ENCODE measurements at places on chromosomes 1 and 21.

DNA sequence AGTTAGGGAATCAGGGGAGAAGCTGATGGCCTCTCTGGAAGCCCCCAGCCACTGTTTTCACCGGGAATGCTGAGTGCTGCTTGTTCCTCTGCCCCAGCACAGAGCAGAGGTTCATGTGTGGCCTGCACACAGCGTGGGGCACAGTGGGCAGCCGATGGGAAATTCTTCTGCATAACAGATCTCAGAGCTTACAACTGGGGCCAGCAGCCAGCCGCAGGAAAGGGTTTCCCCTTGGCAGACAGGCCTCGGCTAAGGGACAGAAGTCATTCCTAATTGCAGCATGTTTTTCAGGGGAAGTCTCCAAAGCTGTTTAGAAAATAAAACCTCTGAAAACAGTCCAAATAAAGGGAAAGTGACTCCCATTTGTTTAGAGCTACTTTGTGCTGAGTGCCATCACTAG, 22.6 kb downstream of the HMGB4 start:
- no peak for DNase-seq

DNA sequence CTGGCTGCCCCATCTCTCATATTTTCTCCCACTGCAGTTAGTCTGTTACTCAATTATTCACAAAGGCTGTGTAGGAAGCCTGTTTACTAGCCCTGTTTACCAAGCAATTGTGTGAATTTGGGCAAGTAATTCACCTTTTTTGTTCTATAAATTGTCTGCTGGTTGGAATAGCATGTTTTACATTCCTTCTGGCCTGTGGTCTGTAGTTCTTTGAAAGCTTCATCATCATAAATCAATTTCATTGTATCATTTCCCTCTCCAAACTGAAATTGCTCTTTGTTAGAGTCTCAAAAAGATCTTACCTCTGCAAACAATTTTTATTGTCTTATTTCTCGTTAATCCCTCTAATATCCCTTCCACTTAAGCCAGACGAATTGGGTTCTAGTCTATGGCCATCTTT, 1059.5 kb upstream of the ADGRL4 start:
- DNase-seq: no peak

GRCh38 chr1:189958756-189959155, 518.9 kb downstream of the BRINP3 start:
- no peak for DNase-seq

- DNase-seq: no peak
Measured at GRCh38 chr1:54579337-54579781, 31.3 kb downstream of the ACOT11 start.

- DNase-seq: no peak
Measured at GRCh38 chr1:39272027-39272797, 67.7 kb downstream of the MACF1 start.

GRCh38 chr1:109109906-109110305, 4.0 kb upstream of the ELAPOR1 start:
- no peak for DNase-seq

GRCh38 chr1:75630004-75630594, 19.2 kb upstream of the SLC44A5 start:
- no peak for DNase-seq

DNA sequence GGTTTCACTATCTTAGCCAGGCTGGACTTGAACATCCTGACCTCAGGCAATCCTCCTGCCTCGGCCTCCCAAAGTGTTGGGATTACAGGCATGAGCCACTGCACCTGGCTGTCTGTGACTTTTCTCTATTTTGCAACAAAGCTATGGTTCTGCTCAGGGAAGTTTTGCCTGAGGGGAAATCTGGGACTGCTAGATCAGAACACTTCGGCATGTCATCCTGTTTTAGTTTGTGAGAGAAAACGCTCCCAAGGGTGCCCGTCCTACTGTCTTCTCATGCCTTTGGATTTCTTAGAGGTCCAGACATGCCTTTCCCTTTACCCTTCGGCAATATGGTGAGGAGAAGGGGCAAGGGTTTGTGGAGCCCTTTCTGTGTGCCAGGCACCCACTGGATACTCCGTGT, 5.6 kb upstream of the CORT start:
- no peak for DNase-seq

- no peak for DNase-seq
Measured at GRCh38 chr1:246482805-246483568, 24.1 kb downstream of the SMYD3 start.

DNA sequence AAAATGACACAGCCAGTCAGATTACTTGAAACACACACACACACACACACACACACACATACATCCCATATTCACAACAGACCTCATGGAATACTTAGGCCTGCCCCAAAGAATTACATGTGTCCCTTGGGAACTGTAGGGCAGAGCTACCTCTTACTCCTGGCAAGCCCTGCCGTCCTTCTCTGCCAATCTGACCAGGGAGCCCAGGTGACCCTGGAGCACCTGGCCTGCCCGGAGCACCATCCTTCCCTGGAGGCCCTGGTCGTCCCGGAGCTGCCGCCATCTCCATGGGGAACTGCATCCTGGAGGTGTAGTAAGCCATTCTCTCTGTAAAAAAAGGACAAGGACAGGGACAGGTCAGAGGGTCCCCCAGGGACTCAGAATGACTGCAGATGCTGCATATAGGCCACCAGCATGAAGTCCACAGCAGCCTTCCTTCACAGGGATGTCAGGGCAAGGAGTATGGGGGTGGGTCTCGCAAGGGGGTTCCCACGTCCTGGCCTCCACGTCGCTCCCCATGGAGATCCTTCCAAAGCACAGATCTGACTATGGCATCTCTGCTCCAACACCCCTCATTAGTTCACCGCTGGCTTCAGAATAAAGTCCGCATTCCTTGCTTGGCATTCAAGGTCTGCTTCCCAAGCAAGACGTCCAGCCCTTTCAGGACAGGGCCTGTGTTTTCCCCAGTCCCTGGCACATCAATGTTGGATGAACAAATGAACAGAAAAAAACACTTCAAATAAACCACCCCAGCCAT, 9.2 kb upstream of the PEF1 start:
- no peak for DNase-seq

DNA sequence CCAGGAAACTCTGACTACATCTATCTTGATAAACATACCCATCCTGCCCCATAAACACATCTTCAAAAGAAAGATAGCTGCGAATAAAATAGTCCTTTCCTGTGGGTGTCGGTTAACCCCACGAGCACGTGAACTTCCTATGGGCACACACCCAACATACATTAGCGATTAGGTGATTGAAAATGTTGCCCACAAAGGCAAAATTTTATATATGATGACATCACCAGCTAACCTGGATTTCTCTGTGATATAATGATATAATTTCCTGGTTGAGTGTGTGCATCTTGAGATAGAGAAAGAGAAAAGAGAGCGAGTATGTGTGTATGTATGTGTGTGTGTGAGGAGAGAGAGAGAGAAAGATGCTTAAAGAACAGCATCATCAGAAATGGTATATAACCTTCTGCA, 296.1 kb downstream of the PTPRC start:
- DNase-seq: no peak

DNA sequence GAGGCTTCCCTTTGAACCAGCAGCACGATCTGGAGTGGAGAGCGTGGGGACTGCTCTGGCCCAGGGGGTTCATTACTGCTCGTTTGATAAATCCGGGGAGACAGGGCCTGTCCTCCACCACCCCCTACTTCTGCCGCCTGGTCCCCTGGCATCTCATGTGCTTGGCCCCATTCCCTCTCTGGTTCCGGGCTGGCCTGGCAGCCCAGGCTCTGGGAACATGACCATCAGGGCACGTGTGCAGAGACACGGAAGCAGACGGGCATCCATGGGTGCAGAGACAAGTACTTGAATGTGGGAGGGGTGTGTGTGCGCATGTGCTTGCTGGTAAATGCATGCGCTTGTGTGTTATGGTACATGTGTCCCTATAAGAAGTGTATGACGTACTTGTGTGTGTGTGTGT, 75.5 kb downstream of the KIRREL1 start:
- DNase-seq: no peak

DNA sequence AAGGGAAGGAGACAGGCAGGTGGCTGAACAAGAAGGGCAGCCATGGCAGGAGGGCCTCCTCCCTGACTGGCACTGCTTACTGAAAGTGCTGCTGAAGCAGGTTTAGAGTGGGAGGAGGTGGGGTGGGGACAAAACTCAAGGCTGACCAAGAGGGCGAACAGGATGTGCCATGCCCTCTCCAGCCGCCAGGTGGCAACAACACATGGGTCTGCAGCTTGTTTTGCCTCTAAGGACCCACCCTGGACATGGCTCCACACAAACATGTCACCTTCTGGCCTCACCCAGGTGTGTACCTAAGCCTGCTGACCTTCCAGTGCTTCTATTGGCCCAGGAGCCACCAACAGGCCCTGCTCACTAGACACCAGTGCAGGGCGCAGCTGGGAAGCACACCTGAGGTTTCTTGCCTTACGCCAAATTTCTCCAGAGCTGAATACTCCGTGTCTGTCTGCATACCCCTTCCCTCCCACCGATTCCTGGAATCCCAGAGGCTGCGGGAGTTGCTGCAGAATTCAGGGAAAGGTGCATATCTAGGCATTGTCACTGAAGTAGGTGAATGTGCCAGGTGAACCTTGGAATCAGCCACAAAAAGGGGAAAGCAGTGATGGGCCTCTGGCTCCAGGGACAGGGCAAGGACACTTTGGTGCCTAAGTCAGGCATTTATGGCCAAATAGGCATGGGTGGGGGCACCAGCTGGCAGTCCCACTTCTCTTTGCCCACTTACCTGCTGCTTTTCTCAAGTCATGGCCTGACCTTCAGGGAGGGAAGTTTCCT, 5.3 kb downstream of the PSRC1 start:
- DNase-seq: peak; percentile 70

GRCh38 chr21:38205940-38206339, 50.9 kb upstream of the KCNJ15 start:
- no peak for DNase-seq

- no peak for DNase-seq
Measured at GRCh38 chr1:161718559-161719324, 2.6 kb upstream of the FCRLB start.

GRCh38 chr1:187384504-187384903, 555.8 kb downstream of the PLA2G4A start:
- no peak for DNase-seq

DNA sequence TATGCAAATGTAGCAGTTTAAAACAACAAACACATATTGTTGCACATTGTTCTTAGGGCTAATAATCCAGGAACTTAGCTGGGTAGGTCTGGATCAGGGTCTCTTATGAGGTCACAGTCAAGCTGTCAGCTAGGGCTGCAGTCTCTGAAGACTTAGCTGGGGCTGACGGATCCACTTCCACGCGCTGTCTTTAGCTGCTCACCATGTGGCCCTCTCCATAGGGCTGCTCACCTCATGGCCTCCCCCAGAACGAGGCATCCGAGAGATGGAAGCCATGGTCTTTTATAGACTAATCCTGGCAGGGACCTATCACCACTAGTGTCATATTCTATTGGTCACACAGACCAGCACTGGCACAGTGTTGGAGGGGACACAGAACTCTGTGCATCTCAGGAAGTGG, 8.7 kb upstream of the OXCT2 start:
- no peak for DNase-seq

DNA sequence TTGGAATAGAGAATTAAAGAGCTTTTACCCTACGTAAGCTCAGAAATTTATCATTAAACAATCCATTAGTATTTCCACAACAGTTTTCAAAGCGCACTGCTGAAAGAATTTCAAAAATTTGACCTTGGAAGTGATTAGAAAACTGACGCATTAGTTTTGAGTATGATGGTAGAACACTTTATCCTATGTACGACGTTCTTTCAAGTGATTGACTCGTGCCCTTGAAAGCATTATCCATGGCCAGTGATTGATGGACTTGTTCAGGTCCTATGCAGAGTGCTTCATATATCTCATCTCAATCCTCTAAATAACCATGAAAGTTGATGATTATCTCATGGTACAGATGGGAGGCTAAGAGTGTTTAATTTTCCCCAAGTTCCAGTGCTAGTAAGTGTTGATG, 697.2 kb downstream of the USP25 start:
- DNase-seq: no peak

- DNase-seq: peak; percentile 26
Measured at GRCh38 chr1:212285685-212286555, 710 bp downstream of the PPP2R5A start.

GRCh38 chr1:6357243-6357936, 36.2 kb downstream of the ACOT7 start:
- no peak for DNase-seq

- DNase-seq: no peak
Measured at GRCh38 chr1:99305626-99306025, 41.3 kb downstream of the PLPPR4 start.

DNA sequence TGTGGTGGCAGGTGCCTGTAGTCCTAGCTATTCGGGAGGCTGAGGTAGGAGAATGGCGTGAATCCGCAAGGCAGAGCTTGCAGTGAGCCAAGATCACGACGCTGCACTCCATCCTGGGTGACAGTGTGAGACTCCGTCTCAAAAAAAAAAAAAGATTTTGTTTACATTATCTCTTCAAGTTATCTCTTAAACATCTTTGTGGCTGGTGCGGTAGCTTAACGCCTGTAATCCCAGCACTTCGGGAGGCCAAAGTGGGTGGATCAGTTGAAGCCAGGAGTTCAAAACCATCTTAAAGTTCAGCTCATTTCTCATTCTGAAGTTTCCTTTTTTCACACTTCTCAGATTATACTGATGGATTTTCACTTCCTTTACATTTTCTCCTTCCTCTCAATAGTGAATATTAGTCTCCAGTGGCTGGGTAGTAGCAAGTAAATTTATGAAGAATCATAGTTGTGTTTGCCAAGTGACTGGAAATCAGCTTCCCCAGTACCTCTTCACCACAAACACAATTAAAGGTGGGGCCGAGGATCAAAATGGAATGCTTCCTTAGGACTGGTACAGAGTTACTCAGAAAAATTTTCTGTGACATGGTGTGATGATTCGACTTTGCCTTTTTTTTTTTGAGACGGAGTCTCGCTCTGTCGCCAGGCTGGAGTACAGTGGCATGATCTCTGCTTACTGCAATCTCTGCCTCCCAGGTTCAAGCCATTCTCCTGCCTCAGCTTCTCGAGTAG, 13.8 kb downstream of the PIP5K1A start:
- no peak for DNase-seq

DNA sequence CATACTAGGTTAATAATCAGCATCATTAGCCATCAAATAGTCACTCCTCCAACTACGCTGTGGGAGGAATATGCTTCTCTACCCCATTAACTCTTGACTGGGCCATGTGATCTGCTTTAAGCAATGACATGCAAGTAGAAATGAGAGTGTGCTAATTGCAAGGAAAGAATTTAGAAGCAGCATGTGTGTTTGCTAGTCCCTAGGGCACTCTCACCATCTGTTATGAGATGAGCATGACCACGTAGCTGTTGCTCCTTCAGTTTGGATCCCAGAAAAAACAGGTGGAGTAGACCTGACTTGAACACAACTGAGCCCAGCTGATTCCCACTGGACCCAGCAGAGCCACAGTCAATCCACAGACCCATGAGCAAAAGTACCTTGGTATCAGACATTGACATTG, 19.7 kb upstream of the RGS7 start:
- no peak for DNase-seq

All from H54 (cell line).